GDM1 (cell line): ENCODE measurements at places on chromosomes 1 and 21.

GRCh38 chr1:225441314-225442122 lies 13.7 kb upstream of the LBR start:
- DNase-seq = no peak

DNA sequence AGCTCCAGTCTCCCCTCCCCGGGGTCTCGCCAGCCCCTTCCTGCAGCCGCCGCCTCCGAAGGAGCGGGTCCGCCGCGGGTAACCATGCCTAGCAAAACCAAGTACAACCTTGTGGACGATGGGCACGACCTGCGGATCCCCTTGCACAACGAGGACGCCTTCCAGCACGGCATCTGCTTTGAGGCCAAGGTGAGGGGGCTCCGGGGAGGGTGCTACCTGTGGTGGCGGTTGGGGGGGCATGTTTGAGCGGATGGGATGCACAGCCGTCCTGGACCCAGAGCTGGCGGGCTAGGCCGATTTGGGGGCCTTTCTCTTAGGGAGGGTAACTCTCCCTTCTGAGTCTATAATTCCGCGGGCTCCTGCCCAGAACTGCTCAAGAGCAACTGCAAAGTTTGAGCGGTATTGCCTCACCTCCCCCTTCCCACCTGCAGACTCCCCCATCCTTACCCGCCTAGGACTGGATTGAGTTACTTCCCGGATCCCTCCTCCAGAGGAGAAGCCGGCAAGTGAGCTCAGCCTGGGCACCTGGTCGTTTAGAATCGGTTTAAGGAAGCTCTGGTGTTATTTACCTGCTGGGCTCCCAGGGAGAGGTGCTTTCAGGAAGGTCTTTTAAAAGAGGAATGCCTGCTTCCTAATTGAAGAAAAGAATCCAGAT lies 730 bp downstream of the NOS1AP start:
- no peak for DNase-seq

- DNase-seq = no peak
Measured at GRCh38 chr1:94819945-94820746, at the start of gene SLC44A3. Gene SLC44A3, plus strand, starts transcription at chr1:94820357. Its CDS starts 95 bp downstream, at chr1:94820452.

DNA sequence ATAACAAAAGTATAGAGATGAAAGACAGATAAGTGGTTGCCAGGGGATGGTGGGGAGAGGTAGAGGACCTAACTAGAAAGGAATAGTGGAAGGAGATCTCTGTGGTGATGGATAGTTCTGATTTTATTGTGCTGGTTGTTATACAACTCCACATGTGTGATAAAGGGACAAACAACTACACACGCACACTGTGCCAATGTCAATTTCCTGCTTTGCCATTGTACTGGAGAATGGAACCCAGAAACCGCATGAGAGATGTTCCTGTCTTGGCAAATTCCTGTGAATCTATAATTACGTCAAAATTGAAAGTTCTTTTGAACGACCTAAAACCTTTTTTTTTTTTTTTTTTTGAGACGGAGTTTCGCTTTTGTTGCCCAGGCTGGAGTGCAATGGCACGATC lies 11.0 kb downstream of the TNFRSF9 start:
- no peak for DNase-seq

DNA sequence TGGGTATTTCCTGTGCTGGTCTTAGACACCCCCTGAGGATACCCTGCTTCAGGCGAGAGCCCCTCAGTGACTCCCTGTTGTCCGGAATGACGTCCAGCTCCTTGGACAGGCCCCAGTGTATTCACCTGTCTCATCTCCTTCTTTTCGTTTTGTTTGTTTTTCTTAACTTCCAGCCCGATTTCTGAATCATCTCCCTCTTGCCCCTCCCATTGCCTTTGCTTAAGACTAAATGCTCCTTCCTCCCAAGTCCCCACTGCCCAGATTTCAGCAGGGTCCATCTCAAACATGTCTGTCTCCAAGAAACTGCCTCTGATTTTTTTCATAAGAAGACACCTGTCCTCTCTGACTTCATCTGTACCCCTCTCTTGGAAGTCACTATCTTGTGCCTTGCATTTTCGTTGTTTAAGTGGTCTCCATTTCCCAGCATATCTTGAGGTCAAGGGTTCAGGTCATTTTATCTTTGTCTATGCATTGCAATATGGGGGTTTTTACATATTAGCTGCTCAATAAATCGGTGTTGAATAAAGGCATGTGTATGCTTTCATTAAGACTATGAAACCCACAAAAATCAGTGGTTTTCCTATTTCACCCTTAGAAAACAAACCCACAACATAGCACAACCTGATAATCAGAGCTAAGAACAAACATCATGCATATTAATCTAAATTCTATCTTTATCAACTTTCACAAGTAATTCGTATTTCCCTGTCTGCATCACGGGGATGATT lies 58.4 kb upstream of the LGALS8 start:
- no peak for DNase-seq

- DNase-seq = no peak
Measured at GRCh38 chr1:84758968-84759491, 68.8 kb upstream of the SSX2IP start.
